ENCODE measurements at places on chromosomes 6 and 20.

DNA sequence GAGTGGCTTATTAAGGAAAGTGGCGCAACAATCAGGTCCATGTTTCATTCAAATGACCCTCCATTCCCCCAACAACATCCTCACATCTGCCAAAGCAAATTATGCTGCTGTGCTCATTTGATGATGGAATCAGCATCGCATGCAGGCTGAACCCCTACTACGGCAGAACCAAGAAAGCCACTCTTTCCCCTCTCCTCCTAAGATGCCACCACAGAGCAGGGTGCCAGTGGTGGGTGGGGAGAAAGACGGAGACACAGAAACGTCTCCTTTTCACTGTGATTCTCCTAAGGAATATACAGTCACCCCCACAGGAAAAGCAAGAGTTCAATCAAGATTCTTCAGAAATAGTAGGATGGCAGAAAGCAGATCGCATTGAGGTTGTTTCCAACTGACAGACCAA is 17.1 kb downstream of the HEBP2 start:
- no peak for DNase-seq

GRCh38 chr6:163397326-163397725 is 17.2 kb upstream of the QKI start:
- DNase-seq = no peak

GRCh38 chr6:74128536-74128935 is 432.5 kb downstream of the CD109 start:
- no peak for DNase-seq

DNA sequence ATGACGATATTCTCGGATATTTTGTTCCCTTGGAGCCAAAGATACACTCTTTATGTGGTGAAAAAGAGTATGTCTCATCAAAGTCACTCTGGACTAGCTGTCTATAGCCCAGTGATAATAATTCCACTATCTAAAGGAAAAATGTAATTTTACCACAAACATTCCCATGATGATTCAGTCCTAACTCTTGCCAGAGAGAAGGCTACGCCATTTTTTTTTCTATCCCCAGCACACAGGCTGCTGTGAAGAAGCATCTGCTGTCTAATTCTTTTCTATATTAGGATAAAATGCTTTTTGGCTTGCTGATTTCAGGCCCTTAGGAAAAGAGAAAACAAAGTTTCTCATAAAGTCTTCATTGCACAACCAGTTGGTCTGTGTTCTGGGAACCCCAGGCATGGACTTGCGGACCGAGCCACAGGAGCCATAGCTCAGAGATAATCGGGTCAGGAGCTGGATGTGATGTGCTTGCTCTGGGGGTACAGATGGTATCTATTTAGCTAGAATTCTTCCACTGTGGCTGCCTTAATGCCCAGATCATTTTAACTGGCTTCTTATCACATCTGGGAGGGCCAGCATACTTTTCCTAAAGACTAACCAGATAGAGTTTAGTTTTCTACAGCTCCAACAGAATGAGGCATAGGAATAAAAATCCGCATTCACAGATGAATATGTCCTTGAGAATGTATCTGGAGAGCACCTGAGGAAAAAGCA is 683.7 kb upstream of the ID4 start:
- DNase-seq = no peak

- DNase-seq = no peak
Measured at GRCh38 chr6:144194293-144194810, 44.0 kb downstream of the STX11 start.

DNA sequence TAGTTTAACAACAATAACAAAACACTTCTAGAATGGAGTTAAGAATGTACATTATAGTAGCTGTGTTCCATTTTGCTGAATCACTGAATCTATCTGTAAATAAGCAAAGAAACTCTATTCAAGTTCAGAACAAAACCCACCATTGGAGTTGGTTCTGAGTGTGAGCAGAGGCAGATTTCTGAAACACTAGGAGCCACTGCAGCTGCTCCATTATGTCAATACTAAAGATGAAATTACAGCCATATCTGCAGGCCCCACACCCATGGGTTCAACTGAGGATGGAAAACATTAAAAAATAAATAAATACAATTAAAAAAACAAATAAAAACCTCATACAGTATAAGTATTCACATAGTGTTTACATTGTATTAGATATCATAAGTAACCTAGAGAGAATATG is 91.0 kb downstream of the REPS1 start:
- DNase-seq = no peak

- DNase-seq = no peak
Measured at GRCh38 chr6:66210964-66211363, 503.9 kb upstream of the EYS start.

GRCh38 chr6:155995281-155995680 is 539.6 kb upstream of the NOX3 start:
- no peak for DNase-seq

DNA sequence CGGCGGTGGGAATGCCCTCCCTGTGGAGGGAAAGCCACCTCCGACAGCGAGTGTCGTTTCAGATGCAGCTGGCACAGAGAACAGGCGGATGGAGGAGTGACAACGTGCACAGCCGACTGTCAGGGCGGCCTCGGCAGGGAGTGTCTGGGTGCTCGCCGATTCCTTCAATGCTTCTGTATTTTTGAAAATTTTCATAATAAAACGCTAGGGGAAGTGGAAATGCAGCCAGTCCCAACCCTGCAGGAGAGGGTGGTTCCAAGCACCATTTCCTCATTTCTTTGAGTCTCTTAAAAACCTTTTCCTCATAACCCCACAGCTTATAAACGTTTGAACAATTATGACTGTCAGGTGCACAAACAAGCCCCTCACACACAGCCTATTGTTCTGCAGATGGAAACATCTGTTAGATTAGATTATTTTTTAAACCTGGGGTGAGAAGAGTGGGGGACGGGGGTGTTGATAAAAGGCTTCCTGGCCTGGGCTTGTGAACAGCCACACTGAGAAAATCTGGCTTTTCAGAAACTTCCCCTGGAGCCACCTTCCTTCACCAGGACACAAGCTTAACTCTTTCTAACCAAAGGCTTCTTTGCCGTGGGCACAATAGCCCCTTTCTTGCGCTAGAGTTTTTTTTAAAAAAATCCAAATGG is 228.9 kb downstream of the ANKRD60 start:
- no peak for DNase-seq

GRCh38 chr6:112114577-112115223 is 27.3 kb downstream of the FAM229B start:
- no peak for DNase-seq

DNA sequence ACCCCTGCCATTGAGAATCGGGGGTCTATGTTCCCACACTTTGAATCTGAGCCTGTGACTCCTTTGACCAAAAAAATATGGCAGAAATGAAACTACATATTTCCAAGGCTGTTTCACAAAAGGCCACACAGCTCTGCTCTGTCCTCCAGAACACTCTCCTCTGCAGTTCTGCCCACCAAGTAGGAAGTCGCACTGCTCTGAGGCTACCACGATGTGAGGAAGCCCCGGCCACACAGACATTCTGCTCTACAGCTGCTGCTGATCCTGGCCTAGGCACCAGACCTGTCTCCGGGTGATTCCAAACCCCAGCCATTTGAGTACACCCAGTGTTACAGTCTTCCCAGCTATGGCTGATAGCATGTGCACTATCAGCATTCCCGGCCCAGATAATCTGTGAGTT is 85.1 kb downstream of the LYRM4 start:
- no peak for DNase-seq

DNA sequence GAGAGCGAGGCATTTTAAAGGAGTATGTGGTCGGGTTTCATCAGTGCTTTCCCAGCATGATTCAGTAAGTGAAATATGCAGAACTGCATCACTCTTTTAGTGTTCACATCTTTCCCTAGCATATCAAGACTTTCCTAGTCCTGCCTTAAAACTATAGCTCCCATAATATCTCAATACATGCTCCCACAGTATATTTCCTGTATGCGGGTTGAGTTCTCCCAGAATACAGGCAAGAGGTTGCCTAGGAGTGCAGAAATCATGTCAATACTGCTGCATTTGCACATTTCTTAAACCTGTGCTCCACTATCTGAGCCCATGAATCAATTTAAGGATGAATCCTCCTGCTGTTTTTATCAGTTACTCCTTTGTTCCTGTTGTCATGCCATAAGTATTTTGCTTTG is 386.6 kb upstream of the SLC35B3 start:
- DNase-seq = no peak

- no peak for DNase-seq
Measured at GRCh38 chr6:139990856-139991465, 616.5 kb upstream of the CITED2 start.

- no peak for DNase-seq
Measured at GRCh38 chr6:30061858-30062458, 893 bp downstream of the POLR1H start.

- peak; percentile 89 for DNase-seq
Measured at GRCh38 chr6:31575335-31575901, at the start of gene TNF. TNF (plus strand) TSS chr6:31575565; CDS start chr6:31575742, 177 bp downstream.

GRCh38 chr20:38321959-38322598 is 18.1 kb downstream of the BPI start:
- DNase-seq = no peak

- DNase-seq = no peak
Measured at GRCh38 chr20:31630187-31630790, 7.4 kb upstream of the COX4I2 start.

DNA sequence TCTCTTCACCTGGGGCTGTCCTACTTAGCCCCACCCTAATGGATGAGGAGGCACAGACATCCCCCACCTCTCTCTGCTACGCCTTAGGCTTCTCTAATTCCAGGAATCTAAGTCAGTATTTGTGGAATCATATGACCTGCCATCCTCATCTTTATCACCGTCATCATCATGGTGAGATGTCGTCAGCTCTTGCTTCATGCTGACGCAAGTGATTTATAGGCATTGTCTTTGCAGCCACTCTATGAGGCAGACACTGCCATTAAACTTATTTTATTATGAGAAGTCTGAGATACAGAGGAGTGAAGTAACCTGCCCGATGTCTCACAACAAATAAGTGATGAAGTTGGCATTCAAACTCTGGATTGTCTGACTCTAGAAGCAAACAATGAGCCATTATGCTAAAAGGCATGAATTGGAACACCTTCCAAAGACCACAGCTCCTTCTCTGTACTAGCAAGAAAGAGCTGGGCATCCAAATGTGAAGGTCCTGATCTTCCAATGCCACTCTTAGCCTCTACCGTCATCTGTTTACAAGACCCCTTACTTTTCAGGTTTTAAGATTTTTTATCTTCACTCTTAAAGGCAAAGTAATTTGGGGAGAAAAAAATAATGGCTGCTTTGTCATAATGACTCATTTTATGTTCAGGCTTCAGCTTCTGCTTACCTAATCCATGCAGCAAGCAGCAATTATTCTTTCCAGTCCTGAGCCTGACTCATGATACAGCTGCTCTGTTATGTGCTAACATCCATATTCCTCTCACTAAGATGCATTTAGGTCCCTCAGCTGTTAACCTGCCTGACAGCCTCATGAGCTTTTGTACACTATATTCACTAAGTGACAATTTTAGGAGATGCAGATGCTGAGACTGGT is 113.7 kb upstream of the BCLAF1 start:
- no peak for DNase-seq

- DNase-seq = peak; percentile 64
Measured at GRCh38 chr20:62066339-62066982, 780 bp upstream of the TAF4 start.

GRCh38 chr20:37430778-37431460 is 85.0 kb downstream of the SRC start:
- DNase-seq = no peak

DNA sequence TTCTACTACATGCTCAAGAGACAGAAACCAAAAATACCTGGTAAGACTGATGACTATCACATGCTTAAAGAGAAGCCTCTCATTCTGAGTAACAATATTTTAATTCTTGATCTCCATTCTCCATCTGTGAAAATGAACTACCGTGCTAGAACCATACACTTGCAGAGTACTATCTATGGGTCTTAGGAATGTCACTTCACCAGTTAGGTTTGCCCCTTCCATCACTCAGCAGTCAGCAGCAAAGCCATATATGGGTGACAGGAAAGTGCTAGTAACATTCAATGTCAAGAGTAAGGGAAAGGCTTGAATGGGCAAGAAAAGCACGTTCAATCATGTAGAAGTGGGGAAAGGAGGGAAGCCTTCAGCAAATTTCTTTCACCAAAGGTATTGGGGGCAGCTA is 2.3 kb downstream of the DNAAF9 start:
- DNase-seq = no peak

DNA sequence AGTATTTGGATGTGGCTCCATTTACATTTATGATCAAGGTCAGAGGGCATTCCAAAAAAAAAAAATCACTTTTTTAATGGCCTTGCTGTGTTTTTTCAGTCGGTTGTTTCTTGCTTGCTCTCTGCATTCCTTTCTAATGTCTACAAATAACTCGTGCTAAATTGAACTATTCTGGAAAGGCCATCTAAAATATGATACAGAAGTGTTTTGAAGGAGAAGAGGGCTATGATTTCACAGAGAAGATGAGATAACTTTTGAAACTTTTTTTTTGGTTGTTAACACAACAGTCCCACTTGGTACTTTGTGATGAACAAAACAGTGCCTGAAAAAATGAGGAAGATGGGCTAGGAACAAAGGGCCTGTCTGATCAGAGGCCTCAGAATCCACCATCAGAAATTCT is 156.1 kb upstream of the SMLR1 start:
- no peak for DNase-seq

DNA sequence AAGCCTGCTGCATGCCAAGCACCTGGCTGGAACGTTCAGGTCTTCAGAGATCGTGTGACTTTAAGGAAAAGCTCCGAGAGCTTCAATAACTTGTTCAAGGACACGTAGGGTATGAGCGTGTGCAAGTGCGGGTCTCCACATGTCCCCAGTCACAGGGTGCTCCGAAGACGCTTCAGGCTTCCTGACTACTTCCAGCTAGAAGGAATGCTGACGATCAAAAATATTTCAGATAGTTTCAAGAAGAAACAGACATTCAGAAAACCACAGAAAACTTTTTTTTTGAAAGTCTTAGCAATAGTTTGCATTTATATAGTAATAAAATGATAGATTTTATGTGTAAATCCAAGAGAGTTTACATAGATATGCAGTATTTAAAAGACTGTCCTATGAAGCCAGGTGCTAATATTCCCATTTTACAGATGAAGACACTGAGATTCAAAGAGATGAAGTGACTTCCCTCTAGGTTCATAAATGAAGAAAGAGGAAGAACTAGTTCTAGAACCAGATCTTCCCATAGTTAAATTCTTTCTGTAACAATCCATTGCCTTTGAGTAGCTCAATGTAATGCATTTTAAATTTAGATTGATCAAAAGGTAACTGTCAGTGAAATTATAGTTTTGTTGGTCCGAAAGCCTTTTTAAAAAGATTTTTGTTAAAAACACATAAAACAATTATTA is 247.6 kb downstream of the MYLK4 start:
- DNase-seq = no peak

- DNase-seq = no peak
Measured at GRCh38 chr6:137765059-137765458, 102.0 kb upstream of the TNFAIP3 start.

- DNase-seq = no peak
Measured at GRCh38 chr20:42373049-42373448, 754.9 kb upstream of the CHD6 start.

DNA sequence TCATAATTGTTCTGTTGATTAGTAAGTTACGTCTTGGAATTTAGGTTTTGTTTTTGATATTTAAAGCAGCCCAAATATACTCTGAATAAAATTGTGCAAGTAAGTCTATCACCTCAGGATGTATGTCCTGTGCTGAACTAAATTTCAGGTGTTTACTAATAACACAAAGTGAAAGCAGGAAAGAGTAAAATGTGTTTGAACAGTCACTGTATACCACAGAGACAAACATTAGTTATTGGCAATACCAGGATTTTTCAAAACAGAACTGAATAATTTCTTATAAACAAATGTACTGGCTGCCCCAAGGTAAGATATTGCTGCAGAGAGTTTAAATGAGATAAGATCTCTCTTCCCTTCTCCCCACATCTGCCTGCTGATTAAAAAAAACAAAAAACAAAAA is 404.7 kb upstream of the RUNX2 start:
- DNase-seq = no peak
